ENCODE measurements at places on chromosomes 7 and 10.

- no peak for DNase-seq
Observed at GRCh38 chr7:15005672-15006071, 103.1 kb upstream of the DGKB start.

DNA sequence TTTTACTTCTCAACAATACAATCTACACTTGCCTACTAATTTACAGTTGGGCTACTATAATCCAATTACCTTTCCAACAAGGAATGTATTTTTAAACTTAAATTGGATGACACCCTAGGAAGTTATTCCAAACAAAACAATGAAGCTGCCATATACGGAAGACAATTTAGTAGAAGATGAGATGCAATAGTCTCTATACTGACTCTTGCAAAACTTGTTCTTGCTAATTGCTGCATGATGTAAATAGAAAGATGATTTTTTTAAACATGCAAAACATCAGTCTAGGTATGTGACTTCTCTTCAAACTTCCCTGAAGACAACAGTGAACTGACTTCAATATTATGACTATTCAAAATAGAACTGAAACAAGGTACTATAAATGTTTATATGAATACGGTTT, 17.6 kb downstream of the NT5C3A start:
- DNase-seq, result no peak

DNA sequence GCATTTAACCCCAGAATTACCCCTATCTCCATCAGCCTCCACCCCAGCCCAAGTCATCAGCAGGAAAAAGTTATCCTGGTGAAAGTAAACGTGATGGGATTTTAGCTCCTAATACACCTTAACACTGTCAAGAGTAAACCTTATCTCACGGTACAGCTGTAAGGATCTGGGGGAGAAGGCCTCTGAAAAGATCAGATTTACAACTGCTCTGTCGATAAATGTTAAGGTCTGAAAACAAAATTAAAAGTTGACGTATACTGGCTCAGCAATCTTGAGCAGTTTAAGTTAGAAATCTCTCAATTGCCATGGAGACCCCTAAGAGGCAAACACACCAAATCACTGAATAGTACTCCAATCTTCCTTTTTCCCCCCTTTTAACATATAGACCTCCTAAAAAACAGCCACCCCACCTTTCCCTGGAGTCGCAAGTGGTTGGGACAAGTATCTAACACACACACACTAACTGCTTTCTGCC, 6.1 kb downstream of the SKAP2 start:
- no peak for DNase-seq

- no peak for DNase-seq
Observed at GRCh38 chr10:14382022-14382421, 51.3 kb upstream of the FRMD4A start.

DNA sequence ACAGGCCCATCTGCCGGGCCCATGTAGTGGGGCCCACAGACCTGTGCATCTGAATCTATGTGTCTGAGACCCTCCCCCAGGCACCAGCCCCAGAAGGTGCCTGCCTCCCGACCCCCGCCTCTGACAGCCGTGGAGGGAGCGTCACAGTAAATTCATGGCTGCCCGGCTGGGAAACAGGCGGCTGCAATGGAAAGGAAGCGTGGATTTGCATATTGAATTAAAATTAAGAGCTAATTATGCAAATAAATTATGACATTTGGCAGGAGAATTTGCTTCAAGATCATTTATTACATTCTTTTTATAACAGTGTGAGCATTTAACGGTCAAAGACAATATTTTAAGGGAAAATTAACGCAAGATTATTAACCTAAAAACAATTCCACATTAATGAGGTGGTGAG, 92.3 kb downstream of the HIF1AN start:
- DNase-seq, result no peak

DNA sequence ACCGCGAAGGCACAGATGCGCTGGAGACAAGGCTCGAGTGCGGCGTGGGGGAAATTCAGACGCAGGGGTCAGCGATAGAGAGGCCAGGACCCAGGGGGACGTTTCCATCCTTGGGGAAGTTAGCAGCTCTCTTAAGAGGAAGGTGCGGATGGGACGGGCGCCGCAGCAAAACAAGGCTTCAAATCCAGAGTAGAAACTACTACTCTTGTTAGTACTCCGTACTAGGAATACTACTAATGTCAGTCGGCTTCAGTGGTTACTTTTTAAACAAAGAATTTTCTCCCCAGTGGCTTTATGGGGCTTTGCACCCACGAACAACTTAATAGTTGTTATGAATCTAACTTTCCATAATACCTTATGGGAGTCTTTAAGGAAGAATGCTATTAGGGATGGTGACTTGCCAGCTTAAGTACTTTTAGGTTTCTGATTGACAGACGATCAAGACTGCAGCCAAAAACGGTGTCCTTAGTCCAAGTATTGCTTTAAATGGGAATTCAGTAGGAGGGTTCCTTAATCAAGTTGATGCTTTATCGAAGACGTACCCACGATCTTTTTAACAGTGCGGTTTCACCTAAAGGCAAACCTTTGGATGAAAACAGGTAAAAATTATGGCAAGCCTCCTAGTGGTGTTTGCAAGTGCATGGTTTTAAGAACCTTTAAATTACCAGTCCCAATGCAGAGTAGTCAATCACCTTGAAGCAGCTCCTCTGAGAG, 812 bp upstream of the IDE start:
- no peak for DNase-seq

GRCh38 chr7:135799881-135800280, 51.3 kb upstream of the FAM180A start:
- DNase-seq, result no peak

DNA sequence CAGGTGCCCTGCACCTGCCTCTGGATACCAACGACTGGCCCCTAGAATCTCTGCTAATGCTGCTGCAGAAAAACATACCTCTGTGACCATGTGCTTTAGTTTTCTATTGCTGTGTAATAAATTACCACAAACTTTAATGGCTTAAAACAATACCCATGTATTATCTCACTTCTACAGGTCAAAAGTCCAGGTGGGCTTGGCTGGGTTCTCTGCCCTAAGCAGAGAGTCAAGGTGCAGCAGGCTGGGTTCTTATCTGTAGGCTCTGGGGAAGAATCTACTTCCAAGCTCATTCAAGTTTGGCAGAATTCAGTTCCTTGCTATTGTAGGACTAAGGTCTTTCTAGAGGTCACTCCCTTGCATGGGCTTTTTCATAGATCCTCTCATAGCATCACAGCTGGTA, 52.3 kb downstream of the CCDC71L start:
- DNase-seq, result no peak

DNA sequence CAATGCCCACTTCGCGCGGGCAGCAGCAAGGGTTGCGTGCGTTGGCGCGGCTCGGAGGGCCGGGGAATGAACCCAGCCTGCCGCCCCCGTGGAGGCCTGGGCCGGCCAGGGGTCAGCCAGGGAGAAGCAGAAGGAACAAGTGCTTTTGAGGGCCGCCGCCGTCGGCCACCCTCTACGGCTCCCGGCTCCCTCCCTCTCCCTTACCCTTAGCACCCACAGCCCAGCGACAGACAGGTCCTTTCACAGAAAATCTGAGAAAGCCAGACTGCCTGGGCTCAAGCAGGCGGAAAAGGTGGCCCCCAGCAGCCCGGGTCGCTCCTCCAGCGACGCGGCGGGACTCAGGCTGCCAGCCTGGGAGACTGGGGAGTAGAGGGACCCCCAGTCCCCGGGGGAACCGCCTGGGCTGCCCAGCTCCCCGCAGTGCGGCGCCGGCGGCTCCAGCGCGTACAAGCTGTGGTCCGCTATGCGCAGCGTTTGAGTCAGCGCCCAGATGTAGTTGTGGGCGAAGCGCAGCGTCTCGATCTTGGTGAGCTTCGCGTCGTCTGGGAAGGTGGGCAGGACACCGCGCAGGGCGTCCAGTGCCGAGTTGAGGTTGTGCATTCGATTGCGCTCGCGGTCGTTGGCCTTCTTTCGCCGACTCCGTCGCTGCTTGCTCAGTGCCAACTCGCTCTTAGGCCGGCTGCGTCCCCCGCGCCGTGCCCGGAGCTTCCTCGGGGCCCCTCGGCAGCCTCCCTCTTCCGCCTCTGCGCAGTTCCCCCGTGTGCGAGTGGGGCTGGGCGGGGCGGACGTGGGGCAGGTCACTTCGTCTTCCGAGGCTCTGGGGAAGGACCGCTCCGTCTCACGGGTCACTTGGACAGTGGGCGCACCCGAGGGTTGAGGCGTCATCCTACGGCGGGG, 815 bp downstream of the NEUROG3 start:
- DNase-seq, result no peak
